NCI-H2107 (cell line): ENCODE measurements at places on chromosomes 12 and 14.

DNA sequence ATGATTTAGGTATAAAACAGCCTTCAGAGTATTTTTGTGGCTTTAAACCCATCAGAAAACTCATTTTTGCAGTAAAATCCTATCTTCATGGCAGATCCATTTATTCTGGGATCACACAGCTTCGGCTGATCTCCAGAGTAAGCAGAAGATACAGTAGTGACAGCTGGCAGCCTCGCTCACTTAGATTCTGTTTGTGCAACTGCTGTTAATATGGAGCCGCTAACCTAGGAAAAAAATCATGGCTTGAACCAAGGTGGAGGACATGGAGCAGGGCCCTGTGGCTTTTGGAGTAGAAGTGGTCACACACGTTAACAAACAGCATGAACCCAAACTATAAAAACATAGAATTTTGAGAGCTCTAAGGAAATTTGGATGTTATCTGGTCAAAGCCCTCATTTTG, 137.2 kb upstream of the ARHGAP5 start:
- no peak for DNase-seq

DNA sequence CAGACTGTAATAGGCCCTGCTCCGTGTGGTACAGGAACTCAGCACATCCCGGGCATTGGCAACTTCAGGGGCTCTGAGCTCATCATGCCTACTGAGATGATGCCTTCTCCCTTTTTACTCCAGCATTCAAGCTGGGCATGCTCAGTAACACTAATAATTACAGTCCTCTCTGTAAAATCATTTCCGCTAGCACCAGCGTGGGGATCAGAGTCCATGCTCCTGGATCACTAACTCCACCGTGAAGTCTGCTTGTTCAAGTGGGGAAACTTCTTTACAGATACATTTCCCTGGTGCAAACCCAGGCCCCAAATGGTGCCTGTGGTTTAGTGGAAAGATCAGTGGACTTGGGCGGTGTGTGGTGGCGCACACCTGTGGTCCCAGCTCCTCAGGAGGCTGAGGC, 16.7 kb downstream of the CLSTN3 start:
- no peak for DNase-seq

GRCh38 chr12:52195065-52195730, 3.4 kb upstream of the KRT80 start:
- DNase-seq = no peak

DNA sequence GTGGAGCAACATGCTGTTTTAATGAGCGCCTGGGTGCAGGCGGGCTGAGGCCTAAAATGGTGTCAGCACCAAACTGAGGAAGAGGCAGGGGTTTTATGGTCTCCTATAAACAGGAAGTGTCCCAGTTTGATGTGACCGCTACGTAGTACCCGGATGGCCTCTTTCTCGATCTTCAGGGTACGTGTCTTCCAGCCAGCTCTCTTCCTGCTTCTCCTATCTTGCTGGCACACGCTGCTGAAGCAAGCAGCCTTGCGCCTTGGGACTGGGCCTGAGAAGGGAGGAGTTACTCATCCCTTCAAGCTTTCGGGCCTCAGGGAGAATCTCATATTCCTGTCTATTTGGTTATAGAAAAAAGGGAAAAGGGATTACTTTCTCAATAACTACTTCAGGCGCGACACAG, 28.2 kb upstream of the RNASE1 start:
- no peak for DNase-seq

DNA sequence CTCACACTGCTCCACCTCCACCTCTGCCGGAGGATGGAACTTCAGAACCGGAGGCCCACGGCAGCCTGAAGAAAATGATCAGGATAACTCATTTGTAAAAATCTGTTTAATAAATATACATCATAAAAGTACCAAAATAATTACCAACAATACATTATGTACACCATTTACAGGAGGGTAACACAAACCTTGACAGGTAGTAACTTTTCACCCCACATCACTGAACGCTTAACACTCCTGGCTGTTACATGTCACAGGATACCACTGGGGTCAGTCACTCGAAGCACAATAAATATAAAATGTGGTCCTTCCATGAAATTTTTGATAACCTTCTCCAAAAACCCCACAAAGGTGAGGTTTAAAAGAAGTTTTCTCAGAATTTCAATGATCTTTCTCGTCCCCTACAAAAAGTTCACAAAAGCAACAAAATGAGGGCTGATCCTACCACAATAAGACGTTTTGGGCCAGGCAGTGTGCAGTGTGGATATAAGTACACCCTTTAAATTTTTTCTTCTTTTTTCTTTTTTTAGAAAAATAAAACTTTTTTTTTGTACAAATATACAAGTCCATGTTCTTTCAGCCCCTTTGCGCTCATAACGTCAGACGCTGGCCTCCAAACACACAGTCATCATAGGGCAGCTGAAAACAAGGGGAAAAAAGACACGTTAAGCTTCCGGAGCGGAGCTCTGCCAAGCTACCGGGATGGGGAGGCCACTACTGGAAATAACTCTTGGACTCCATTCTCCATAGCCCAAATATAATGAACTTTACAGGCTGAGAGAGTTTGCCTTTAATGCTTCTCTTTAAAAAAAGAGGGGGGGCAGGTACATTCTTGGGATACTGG, 2.9 kb downstream of the NFKBIA start:
- no peak for DNase-seq

GRCh38 chr14:92425101-92425500, 88.5 kb upstream of the RIN3 start:
- no peak for DNase-seq
